ENCODE measurements at places on chromosomes 11 and 22.

DNA sequence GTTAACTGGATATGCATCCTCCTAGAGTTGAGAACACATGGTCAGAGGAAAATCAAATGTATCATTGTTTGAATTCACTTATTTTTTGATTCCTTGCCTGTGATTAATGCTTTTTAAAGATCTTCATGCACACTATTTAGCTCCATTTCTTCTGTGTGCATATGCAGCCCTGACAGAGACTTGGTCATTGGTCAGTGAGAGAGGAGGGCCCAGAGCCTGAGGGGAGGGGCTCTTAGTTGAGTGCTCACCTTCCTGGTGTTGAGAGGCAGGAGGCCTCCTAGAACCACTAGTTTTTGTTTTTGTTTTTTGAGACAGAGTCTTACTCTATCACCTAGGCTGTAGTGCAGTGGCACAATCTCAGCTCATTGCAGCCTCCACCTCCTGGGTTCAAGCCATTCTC, 48.9 kb downstream of the TNRC6B start:
- DNase-seq, result no peak

DNA sequence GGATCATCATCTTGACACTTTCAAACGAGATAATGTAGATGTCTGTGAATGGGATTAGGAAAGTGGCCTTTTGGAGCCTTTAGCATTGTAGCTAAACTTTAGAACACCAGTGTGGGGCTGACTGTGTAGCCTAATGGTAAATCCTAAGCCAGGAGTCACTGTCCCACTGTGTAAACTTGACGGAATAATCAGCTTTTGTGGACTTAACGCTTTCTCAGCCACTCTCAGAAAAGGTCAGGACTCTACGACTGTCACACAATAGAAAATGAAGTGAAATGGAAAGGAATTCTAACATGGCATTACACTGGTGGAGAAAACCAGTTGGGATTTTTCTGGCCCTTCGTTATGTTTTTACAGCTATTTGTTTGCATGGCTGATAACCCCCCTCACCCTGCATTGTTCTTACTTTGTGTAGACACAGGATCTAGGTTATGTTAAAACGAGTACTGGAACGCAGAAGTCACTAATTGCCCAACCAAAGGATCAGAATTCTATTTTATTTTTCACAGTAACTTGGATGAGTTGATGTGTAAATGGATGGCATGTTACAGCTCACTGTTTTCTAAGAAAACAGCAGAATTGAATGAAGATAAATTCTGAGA, 22.0 kb upstream of the GRAMD1B start:
- DNase-seq, result no peak

GRCh38 chr11:82733444-82734119, at the start of gene FAM181B:
Gene FAM181B (minus strand): TSS chr11:82733864. CDS start chr11:82733729, 135 bp downstream.
- peak; percentile 63 for DNase-seq

DNA sequence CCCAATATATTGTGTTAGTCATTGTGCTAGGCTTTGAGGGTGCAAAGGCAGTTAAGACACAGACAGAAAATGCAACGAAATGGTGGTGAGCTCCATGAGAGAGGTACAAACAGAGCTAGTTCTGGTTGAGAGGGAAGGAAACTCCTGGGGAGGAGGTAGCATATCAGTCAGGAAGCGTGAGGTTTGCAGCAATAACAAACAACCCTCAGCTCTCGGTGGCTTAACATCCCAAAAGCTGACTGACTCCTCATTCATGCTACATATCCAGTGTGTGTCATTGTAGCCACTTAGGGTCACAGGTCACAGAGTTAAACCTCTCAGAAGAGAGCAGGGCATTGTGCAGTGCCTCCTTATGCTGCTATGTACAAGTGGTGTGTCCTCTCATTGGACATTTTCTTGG, 1.7 kb upstream of the ST14 start:
- no peak for DNase-seq

Data from endothelial cell (in vitro differentiated cells).